ENCODE measurements at places on chromosomes 7 and 10.

DNA sequence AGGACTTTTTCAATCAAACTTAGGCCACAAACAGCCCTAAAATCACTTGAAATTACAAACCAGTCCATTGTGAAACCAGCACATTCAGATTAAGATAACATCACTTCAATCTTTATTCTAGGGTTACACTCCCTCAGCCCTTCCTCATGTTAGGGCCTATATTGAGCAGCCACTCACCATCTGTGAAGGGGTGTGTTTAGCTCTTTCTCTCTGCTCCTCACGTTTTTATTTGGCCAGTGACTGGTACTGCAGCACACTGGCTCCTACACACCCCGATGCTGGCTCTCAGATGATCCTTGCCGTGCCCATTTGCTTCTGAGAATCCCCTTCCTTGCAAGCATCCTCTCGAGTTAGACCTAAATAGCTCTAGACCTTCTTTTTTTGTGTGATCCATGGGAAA lies 604.5 kb downstream of the INHBA start:
- DNase-seq, result no peak

GRCh38 chr10:90136731-90137316 lies 435.4 kb downstream of the KIF20B start:
- no peak for DNase-seq

DNA sequence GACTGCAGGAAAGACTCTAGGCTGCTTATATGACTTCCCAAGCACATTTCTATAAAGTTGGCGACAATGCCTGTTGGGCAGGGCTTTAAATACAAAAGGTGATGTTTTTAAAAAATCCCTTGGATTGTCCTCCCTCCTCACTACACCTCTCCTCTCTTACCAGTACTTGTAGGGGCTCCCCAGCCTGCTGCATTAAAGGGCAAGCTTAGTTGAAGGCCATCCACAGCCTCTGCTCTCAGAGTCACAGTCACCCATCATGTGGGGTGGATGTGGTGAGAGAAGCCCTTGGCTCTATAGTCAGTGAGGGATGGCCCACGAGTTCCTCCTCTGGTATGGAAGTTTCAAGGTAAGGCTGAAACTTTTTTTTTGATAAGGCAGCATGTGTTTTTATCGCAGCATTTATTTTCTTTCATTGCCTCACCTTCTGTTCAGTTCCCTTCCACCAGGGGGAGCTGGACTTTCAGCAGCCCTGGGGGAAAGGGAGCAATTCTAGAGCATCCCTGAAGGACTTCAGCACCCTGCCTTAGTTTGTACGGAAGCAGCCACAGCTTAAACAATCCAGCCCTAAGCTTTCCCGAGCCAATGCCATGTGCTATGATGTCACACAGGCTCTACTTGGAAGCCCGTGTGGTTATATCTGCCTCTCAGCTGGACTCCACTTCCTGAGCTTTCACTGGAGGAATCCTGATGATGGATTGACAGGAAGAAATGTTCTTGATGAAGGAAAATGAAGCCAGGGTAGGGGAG lies 131.9 kb downstream of the CALCR start:
- no peak for DNase-seq

DNA sequence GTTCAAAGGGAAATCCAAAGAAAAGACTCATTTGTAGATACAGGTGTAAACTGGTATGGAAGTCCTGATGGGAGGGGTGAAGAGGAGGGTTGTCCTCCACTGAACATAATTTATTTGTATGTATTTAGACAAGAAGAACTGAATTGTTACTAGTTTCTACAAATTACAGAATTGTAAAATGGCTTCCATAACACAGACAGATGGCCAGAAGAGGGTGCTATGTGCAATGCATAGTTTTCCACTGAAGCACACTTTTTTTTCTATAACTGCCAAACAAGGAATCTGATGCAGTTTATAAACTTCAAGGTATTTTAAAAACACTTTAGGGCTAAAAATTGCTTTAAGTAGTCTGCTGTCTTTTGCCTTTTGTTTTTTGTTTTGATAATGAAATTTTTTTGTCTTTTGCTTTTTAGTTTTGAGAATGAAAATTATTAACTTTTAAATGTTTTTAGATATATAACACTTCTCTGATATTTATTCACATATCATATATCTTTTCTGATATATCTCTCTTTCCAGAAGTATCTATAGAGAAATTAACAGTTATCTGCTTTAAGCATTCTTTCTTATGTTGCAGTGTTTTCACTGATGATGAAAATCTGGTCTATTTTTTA lies 58.5 kb downstream of the PHYHIPL start:
- DNase-seq, result no peak

DNA sequence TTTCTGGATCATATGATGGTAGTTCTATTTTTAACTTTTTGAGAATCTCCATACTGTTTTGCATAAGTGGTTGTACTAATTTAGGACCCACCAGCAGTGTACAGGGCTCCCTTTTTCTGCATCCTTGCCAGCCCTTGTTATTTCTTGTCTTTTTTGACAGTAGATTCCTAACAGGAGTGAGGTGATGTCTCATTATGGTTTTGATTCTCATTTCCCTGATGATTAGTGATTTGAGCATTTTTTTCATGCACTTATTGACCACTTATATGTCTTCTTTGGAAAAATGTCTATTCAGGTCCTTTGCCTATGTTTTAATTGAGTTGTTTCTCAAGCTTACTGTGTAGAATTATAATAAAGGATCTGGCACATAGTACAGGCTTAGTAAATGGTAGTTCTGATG lies 238.8 kb upstream of the BMPER start:
- no peak for DNase-seq

- DNase-seq, result no peak
Observed at GRCh38 chr7:84790882-84791281, 396.0 kb downstream of the SEMA3D start.

- DNase-seq, result no peak
Observed at GRCh38 chr10:72981882-72982529, 27.4 kb upstream of the PLA2G12B start.

- DNase-seq, result peak; percentile 12
Observed at GRCh38 chr7:16646472-16647072, 591 bp downstream of the BZW2 start.
